ENCODE measurements at places on chromosomes 5 and 9.

- no peak for DNase-seq
Measured at GRCh38 chr5:89437450-89438435, 554.8 kb upstream of the MEF2C start.

DNA sequence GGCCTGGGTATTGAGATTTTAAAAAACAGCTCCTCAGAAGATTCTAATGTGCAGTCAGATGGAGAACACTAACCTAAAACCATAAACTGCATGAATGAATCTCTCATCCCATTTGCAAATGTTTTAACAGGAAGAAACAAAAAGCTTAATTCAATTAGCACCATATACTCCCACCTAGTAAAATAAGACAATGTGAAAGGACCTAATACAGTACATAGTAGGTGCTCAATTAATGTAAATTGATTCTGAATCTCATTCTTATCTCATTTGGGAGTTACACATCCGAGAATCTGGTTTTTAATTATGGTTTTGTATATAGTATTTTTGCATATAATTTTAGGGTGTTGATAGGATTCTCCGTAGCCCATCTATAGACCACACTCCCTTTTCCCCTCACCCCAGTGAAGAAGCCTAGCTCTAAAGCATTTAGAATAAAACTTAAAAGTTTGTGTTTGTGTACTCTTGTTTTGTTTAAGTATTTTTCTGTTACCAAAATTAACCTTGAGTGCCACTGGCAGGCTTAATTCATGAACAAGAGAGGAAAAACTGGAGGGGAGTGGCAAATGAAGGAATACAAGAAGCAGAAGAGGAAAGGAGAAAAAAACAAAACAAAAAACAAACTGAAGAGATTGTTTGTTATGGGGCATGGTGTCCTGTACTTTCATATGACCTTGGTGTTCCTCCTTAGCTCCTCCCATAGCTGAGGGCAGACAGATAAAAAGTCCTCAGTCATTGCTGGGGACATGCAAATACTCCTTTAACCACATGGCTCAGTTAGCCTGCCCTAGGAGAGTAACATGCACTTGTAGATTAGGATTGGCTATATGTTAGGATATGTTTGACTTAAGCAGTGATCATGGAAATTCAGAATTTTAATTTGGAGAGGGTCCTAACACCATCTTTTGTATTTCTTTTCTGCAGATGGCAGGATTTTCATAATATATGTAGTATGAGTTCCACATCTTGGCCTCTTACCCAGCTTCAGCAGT, 1.2 kb downstream of the RNF14 start:
- no peak for DNase-seq

DNA sequence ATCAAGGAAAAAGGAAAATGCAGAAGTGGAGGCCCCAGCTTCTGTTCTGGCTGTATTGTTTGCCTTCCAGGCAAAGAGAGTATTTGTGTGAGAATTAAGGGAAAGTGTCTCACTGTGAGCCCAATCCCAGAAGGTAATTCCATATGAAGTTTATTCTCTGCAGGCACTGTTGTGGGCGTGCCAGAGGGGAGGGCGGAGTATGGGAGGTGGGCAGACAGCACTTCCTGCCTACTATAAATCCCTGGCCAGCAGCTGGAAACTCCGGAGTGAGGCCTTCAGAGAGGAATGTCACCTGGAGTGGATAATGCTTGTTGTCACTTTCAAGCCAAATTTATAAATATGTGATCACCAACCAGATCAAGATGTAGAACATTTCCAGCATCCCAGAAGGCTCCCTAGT, 209.5 kb downstream of the ARHGAP26 start:
- no peak for DNase-seq

- DNase-seq: no peak
Measured at GRCh38 chr9:72471096-72471495, 50.3 kb upstream of the TMC1 start.

DNA sequence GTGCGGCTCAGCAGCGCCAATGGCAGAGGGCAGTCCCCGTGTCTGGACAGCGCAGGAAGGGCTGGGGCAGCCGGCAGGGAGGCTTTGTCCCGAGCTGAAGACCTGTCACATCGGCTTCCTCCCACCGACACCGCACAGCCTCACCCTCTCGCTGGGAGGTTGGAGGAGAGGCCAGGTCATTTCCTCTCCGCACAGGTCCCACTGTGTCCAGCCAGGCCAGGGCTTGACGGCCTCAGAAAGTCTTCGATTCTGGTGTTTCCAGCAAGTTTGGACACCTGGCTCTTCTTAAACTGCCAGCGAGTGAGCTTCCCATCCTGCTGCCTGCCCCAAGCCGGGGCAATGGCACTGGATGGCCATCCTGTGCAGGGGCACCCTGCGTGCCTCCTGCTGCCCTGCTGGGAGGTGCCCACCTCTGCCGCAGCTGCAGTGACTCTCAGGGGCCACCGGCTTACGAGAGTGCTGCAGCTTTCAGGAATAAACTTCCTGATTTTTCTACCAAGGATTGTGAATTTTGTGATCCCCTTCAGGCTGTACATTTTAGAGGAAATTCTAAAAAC, 33.9 kb downstream of the AHRR start:
- no peak for DNase-seq

DNA sequence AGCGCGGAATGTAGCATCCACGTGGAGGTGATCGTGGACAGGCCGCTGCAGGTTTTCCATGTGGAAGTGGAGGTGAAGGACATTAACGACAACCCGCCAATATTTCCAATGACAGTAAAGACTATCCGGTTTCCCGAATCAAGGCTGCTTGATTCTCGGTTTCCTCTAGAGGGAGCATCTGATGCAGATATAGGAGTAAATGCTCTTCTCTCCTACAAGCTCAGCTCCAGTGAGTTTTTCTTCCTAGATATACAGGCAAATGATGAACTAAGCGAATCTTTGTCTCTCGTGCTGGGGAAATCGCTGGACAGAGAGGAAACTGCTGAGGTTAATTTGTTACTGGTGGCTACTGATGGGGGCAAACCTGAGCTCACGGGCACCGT, 598 bp downstream of the PCDHA2 start:
- no peak for DNase-seq

- DNase-seq: no peak
Measured at GRCh38 chr9:81456431-81457006, 232.8 kb downstream of the TLE1 start.

- no peak for DNase-seq
Measured at GRCh38 chr9:121743441-121744001, 92.1 kb downstream of the DAB2IP start.

DNA sequence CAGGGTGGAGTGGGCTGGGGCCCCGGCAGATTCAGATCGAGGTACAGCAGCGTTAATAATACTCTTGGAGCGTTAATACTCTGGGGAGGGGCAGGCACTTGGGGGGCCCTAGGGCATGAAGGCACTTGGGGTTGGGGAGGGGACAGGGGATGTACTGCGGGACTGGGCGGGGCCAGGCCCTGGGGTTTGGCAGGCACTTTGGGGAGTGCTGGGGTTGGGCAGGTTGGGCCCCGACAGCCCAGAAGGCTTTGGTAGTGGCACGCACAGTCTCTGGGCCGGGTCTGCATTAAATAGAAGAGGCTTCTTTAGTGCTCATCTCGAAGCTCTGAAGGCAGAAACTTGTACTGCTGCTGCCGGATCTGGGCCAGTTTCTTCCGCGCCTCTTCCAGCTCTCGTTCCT, 7.8 kb upstream of the TPM2 start:
- no peak for DNase-seq

DNA sequence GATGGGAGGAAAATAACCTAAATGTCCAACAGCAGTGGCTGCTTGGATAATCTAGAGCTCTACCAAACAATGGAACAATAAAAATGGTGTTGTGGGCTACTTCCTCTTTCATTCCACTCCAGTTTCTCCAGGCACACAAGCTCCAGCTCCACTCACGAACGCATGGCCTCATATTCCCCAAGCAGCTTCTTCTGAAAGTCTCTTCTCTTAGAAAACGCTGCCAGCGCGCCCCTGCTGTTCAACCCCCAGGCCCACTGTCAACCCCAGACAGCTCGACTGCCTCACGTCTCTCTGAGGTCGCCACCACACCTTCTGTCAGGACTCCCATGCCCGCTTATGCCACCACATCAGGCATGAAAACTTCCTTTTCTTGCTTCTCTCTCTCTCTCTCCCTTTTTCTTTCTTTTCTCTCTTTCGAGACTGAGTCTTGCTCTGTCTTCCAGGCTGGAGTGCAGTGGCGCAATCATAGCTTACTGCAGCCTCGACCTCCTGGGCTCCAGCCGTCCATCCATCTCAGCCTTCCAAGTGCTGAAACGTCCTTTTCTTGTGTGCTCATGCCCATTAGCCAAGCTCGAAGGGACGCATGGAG, 16.2 kb downstream of the OR2V2 start:
- no peak for DNase-seq

- DNase-seq: no peak
Measured at GRCh38 chr9:116504893-116505480, 182.1 kb upstream of the TRIM32 start.

DNA sequence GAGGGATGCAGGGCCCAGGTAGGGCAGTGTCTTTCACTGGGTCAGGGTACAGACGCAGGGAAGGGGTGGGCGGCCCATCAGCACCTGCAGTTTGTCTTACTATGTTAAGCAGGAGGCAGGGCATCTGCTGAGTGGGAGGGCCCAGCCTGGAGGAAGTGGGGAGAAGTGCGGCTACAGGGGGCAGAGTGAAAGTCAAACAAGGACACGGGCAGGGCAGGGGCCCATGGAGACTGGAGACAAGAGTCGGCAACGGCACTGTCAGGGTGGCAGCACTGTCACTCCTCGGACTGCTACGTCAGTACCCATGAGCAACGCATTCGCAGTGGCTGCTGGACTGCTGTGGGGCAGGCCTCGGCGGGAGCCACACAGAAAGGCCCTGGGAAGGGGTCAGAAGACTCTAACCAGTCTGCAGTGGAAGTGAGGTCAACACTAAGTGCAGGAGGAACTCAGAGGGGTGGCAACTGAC, 19.7 kb downstream of the CAMSAP1 start:
- DNase-seq: peak; percentile 21

- no peak for DNase-seq
Measured at GRCh38 chr5:64487283-64487682, 18.5 kb upstream of the RGS7BP start.

GRCh38 chr5:139131921-139132432, 66.2 kb downstream of the SIL1 start:
- DNase-seq: no peak

DNA sequence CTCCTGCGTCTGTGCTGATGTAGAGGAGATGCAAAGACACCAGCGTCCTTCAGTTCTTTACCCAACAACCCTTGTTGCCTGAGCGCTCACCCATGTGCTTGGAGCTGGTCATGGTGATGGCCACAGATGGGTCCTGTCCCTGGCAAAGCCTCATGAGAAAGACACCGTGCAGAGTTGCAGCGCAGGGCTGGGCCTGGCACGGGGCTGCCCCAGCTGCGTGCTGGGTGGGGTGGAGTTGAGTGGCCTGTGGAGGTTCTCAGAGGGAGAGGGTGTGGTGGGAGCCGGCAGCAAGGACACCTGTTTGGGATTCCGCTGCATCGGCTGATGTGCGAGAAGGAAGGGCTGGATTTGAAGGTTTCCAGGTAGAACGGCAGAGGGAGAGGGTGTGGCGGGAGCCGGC, 125.2 kb upstream of the CACNA1B start:
- DNase-seq: no peak

DNA sequence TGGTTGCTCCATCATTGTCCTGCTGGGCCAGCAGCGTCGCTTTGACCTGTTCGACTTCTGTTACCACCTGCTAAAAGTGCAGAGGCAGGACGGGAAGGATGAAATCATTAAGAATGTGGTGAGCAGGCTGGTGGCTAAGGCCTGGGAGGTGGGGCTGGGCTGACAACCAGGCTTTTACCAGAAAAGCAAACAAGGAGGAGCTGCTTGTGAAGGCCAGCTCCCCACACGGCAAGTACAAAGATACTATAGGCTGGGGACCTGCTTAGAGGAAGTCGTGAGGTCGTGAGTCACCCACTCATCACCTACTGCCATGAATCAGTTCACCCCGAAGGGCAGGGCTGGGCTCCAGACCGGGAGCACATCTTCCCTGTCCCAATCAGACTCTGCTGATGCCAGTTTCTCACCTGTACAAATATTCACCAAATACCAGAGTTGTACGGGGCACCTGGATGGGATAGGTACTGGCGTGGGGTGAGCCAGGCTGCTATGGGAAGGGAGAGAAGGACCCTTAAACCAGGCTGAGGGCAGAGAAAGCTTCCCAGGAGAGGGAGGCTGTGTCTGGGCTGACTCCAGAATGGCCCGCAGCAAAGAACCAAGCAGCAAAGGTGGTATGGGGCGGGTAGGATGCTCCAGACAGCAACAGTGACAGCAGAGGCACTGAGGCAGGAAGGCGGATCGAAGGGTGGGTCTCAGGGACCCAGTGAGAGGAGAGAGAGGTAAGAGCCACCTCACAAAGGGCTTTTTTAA, 69.3 kb upstream of the NIPAL4 start:
- peak; percentile 44 for DNase-seq

DNA sequence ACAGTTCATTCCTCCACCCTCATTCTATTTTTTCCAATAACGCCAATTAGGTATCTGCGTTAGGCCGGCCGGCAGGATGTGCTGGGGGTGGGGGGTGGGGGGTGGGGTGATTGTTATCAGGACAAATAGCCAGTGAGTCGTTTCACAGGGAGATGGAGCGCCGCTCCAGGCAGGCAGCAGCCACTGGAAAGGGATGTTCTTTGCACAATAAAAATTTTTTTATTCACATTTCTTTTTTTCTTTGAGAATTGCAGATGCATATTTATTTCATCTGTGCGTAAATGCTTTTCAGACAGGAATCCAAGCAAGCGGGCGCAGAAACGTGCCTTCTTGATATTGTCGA, 4.1 kb downstream of the LMX1B start:
- no peak for DNase-seq

DNA sequence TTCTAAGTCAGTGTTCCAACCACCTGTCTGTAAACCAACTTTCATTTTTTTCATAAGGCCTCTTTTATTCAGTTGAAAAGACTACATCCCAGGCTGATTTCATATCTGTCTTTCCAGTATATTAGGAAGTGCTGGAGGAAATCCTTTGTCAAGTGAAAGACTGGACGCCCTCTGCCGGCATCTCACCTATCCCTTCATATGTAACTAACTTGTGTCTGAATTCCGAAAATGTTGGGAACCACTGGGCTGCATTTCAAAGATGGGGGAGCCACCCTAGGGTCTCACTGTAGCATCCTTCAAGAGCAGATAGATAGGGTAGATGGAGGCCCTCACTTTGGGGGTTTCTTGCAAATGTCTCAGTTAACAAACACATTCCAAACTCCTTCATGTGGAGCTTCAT, 569.8 kb downstream of the CTNND2 start:
- DNase-seq: no peak

GRCh38 chr9:18683851-18684250, 209.9 kb downstream of the ADAMTSL1 start:
- DNase-seq: no peak
